NCI-H1694 treated with DMSO at 0.1 percent for 48 hours (cell line): ENCODE measurements at places on chromosomes 2 and 18.
A peak's percentile ranks its signal among the peaks of the same experiment; 100 is the strongest.

DNA sequence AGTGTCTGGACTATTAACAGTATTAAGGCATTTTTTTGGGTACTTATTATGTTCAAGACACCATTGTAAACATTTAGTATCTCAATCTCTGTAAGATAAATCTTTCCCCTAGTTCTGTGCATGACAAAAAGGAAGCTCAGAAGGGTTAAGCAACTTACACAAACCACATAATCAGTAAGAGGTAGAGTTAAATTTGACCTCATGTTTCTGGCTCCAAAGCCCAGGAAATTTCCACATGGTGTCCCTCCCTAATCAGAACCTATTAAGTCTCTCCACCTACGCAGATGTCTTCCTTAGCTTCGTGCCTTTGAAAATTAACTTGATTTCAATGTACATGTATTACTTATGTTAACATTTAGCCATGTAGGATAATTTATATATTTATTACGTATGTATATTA, 2.0 kb downstream of the MFSD6 start:
- peak; percentile 26 for DNase-seq

- no peak for DNase-seq
These were observed 119.2 kb downstream of the CACNB4 start for GRCh38 chr2:151979694-151980093.

DNA sequence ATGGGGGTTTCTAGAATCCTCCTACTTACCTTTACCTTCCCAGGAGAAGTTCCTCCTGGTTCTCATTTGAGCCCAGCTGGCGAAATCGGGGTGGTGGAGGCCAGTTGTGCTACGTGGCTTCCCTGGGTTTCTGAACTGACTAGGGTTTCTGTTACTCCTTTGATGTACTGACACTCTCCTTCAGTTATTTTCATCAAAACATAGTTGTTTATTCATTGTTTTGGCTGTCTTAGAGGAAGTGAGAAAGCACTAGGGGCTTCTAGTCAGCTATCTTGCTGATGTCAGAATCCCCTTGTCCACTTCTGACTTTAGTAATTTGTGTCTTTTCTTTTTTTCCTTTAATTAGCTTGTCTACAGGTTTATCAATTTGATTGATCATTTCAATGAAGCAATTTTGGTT, 332.2 kb upstream of the TANK start:
- no peak for DNase-seq

DNA sequence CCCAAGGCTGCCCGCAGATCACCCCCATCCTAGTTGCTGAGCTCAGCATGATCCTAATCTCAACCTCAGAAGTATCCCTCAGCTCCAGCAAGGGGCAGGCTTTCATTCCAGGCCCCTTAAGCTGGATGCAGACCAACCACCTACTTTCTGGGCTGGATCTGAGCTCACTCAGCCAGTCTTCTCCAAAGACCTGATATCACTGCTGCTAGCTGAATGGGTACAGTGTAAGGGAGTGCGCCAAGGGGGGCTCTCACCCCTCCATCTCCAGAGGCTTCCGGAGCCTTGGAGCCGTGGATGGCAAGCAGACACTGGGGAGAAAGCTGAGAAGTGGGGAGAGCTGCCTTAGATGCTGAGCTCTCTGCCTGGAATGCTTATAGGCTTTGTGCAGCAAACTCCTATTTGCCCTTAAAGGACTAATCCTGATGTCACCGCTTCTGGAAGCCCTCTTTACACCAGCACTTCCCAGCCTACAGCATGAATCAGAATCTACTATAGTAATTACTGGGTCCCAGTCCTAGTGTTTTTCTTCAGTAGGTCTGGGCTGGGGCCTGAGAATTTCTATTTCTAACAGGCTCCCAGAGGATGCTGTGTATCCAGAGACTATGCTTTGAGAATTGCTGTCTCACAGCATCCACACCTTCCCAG, 31.0 kb downstream of the GYPC start:
- DNase-seq, result no peak

- no peak for DNase-seq
These were observed 49.8 kb downstream of the PMS1 start for GRCh38 chr2:189834059-189834458.

DNA sequence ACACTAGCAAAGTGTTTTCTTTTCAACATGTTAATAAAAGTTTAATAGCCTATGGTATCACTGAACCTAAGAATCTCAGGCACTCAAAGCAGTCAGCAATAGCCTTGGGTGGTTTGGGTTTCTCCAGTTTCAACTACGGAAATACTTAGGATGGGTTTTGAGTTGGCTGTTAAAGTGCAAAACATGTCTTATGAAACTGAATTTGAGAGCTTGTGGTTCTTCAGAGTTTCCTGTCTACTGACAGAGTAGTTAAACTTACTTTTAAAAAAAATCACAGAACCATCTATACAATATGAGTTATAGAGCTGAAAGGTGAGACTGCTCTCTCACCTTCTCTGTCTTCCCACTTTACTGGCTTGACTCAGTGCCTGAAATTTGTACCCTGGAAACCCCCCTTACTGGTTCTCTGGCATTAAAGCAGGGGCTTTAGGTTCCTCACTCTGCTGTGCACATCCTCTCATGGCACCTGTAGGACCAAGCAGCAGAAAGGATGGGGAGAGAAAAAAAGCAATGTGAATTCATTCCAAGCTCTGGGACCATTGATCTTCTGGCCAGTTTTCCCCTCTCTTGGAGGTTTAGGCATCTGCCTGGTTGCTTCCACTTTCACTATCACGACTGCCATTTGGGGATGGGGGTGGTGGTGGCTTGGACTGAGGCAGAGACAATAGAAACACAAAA, 18.1 kb downstream of the CCDC141 start:
- DNase-seq, result no peak

DNA sequence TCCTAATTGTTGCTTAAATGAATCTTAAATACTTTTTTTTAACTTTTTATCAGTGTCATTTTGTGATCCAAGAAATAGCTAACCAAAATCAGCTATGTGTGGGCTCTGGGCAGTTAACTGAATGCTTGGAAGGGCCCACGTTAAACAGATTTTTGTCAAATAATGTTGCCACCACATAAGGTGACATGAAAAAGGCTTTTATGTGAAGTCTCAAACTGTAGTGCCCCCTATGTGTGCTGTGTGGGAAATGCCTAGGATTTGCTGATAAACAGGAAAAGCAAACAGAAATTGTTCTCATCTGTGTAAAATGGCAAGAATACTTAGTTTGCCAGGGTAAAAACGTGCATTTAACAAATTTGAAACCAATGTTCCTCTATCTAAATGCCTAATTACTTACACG, 242.2 kb downstream of the ZNF516 start:
- no peak for DNase-seq

DNA sequence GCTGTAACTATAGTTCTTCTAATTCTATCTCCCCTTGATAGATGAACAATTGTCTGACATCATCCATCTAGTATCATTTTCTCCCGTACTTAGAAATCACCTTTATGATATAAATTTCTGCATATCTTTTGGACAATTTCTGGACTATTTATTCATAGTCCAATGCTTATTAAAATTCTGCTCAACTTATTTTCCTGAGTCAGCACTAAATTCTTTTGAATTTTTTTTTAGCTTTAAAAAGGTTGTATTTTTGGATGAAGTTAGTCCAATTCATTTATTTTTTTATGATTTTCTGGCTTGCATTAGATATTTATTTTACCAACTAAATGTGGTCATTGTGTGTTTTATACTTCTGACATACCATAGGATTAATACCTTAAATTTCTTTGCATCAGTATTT, 538.5 kb upstream of the DCC start:
- DNase-seq, result no peak

- DNase-seq, result no peak
These were observed 71.2 kb downstream of the FIGN start for GRCh38 chr2:163664610-163665009.

- no peak for DNase-seq
These were observed 118.1 kb upstream of the ZNF521 start for GRCh38 chr18:25470062-25470461.
